Tibial artery (tissue), 4 donors: ENCODE measurements at places on chromosomes 3 and 15.

GRCh38 chr3:47149339-47149933 lies 14.5 kb downstream of the SETD2 start:
- H3K27ac ChIP-seq, result no peak overlapping the region
- H3K36me3 ChIP-seq, result no peaks in the 10 kb centered on the region
- no peaks in the 10 kb centered on the region for H3K27me3 ChIP-seq
- peaks cover 57% of the 10 kb centered on the region for H3K4me1 ChIP-seq

- H3K4me1 ChIP-seq, result no peaks in the 10 kb centered on the region
- no peak overlapping the region for H3K27ac ChIP-seq
- no peaks in the 10 kb centered on the region for H3K36me3 ChIP-seq
- H3K27me3 ChIP-seq, result no peaks in the 10 kb centered on the region
- H3K4me3 ChIP-seq, result no peak overlapping the region
Measured at GRCh38 chr3:109731639-109732473, 394.5 kb upstream of the DPPA4 start.

DNA sequence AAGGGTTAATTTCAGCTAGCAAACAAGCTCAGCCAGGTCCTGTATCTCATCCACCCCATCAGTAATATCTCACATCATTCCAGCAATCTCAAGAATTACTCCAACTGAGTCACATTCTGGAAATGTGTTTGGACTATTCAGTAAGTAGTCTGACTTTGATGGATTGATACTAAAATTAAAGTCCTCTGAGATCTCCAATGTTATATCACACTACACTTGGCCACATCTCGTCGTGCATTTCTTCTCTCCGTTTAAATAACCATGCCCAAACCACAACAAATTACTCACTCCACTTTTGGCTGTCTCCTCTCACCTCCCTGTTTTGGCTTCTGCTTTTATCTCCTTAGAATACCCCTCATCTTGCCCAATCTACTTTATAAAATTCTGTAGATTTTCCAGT lies 292.2 kb downstream of the PYDC2 start:
- no peak overlapping the region for H3K4me3 ChIP-seq
- no peak overlapping the region for H3K27ac ChIP-seq
- no peaks in the 10 kb centered on the region for H3K27me3 ChIP-seq
- H3K4me1 ChIP-seq, result no peaks in the 10 kb centered on the region
- DNase-seq, result no peak

DNA sequence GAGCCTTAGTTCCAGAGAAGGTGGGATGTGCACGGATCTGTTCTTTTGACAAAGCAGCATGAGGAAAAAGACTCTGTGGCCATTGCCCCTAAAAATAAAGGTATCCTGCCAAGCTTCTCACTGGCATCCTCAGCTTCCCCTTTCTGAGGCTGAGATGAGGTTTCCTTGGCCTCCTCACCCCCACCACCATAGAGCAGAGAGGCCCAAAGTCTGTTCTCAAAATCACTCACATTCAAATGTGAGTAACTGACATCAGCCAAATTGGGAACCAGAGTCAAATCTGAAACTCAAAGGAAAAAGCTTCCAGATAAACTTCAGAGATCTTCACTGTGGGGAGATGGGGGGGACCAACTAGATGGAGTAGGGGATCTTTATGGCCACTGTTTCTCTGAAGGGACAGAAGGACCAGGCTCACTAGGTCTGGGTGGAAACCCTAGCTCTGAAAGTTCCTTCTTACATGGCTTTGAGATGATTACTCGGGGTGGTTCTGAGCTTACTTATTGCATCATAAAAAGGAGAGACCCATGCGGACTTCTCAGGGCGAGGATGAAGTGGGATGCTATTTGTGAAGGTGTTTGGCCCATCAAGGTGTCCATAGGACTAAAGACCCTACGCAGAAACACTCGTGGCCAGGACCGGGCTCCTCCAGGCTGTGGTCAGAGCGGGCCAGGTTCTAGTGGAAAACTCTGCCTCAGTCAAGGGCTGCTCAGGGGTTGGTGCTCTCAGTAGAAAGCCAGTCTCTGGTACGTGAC lies 61.5 kb upstream of the MEF2A start:
- no peaks in the 10 kb centered on the region for H3K36me3 ChIP-seq
- H3K4me1 ChIP-seq, result no peaks in the 10 kb centered on the region
- H3K27me3 ChIP-seq, result no peaks in the 10 kb centered on the region
- no peak overlapping the region for H3K27ac ChIP-seq

DNA sequence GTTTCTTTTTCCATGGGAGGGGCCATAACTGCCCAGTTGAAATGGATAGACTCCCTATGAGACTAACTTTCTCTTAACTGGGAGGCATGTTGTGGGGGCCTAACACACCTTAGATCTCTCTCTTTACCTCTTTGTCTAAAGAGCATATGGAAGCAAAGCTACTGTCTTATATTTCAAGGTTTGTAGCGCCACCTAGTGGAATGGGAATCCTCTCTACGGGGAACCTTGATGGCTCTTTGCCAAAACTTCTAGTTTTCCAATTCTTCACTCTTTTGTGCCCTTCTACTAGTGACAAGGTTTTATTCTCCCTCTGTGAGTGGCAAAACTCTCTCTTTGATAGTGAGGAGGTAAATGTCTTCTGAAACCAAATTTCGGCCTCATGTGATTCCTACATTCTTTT lies 1030.4 kb upstream of the CADM2 start:
- no peak overlapping the region for H3K4me3 ChIP-seq
- no peak overlapping the region for H3K27ac ChIP-seq
- no peak for DNase-seq
- H3K4me1 ChIP-seq, result no peaks in the 10 kb centered on the region
- H3K27me3 ChIP-seq, result no peaks in the 10 kb centered on the region

GRCh38 chr15:64454282-64454681 lies 6.1 kb upstream of the ZNF609 start:
- no peaks in the 10 kb centered on the region for H3K27me3 ChIP-seq
- no peaks in the 10 kb centered on the region for H3K36me3 ChIP-seq
- H3K4me3 ChIP-seq, result no peak overlapping the region
- no peaks in the 10 kb centered on the region for H3K4me1 ChIP-seq
- no peak for DNase-seq

DNA sequence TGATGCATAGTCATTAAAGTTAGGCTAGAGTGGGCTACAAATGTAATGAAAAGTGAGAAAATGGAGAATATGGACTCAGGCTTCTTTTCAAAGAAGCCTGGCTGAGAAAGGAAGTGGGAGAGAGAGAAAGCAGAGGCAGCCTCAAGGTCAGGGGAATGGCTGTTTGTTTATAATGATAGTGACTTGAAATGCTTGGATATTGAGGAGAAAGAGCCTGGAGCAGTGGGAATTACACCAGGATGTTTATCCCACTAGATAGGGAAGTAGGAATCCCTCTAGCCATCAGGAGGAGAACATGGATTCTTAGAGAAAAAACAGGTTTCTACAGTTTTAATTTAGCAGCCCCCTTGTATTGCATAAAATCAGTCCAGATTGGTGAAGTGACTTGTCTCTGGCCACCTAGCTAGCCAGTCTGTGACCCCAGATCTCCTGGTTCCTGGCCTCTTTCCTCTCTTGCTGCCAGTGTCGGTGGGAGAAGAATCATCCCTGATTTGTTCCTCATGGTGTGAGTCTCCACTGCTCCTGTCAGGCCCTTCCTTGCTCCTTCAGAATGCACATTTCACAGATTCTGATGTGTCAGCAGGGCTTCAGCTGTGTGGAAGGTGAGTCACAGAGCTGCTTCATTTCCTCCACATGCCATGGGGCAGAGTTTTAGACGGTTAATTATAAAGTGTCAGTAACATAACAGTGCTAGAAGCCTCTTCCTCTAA lies 32.9 kb downstream of the SEMA6D start:
- no peak for DNase-seq
- no peak overlapping the region for H3K27ac ChIP-seq
- H3K36me3 ChIP-seq, result no peaks in the 10 kb centered on the region
- no peaks in the 10 kb centered on the region for H3K4me1 ChIP-seq
- no peak overlapping the region for H3K4me3 ChIP-seq
- H3K27me3 ChIP-seq, result no peaks in the 10 kb centered on the region

GRCh38 chr3:16382845-16383244 lies 117.8 kb downstream of the OXNAD1 start:
- H3K27ac ChIP-seq, result no peak overlapping the region
- no peaks in the 10 kb centered on the region for H3K27me3 ChIP-seq
- no peak overlapping the region for H3K4me3 ChIP-seq
- no peaks in the 10 kb centered on the region for H3K4me1 ChIP-seq
- no peaks in the 10 kb centered on the region for H3K36me3 ChIP-seq
- DNase-seq, result no peak

GRCh38 chr3:181709537-181710279 lies 2.0 kb upstream of the SOX2 start:
- H3K36me3 ChIP-seq, result no peaks in the 10 kb centered on the region
- peak; percentile 44 for DNase-seq
- H3K4me1 ChIP-seq, result peaks cover 36% of the 10 kb centered on the region
- H3K27me3 ChIP-seq, result peaks cover 100% of the 10 kb centered on the region
- H3K4me3 ChIP-seq, result no peak overlapping the region

GRCh38 chr15:60076582-60077276 lies 72.6 kb downstream of the FOXB1 start:
- H3K27me3 ChIP-seq, result no peaks in the 10 kb centered on the region
- no peak for DNase-seq
- no peaks in the 10 kb centered on the region for H3K36me3 ChIP-seq
- no peaks in the 10 kb centered on the region for H3K4me1 ChIP-seq
